ENCODE measurements at places on chromosomes 2 and 18.

- no peak for DNase-seq
These were observed 55.9 kb downstream of the ALK start for GRCh38 chr2:29865512-29865911.

- DNase-seq = no peak
These were observed 26.5 kb downstream of the MYO3B start for GRCh38 chr2:170204298-170204951.

- DNase-seq = no peak
These were observed 14.4 kb upstream of the SP140L start for GRCh38 chr2:230312638-230313037.

- DNase-seq = no peak
These were observed 68.6 kb downstream of the CCDC138 start for GRCh38 chr2:108855194-108855593.

- no peak for DNase-seq
These were observed 311.9 kb upstream of the EPHA4 start for GRCh38 chr2:221883976-221884375.

- DNase-seq = no peak
These were observed 84.8 kb downstream of the VRK2 start for GRCh38 chr2:58131191-58132011.

GRCh38 chr18:76098674-76099411 is 396.2 kb downstream of the ZNF516 start:
- peak; percentile 15 for DNase-seq

GRCh38 chr18:49500201-49500921 is 13.3 kb upstream of the C18orf32 start:
- no peak for DNase-seq

GRCh38 chr2:202140522-202141252 is 67.6 kb downstream of the KIAA2012 start:
- DNase-seq = no peak

DNA sequence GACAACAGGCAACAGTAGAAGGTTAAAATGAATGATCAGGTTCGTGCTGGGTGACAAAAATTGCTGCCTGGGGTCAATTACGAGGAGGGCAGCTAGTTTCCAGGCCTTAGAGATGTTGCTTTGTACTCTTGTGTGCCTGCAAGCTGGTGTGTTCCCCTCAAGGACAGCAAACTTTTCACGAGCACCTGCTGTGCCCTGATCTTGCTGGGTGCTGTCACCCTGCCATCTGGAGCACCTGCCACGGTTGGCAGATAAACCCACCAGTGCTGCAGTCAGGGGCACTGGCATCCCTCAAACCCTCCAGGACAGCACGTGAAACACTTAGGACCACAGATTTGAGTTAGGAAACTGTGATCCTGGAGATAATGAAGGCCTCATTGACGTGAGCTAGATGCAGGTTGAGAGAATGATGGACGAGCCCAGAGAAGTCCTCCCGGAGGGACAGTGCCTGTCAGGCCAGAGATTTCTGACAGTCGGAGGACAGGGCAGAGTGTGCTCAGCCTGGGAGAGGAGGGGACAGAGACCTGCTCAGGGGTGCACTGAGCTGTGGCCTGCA is 104.3 kb upstream of the RAB12 start:
- no peak for DNase-seq

DNA sequence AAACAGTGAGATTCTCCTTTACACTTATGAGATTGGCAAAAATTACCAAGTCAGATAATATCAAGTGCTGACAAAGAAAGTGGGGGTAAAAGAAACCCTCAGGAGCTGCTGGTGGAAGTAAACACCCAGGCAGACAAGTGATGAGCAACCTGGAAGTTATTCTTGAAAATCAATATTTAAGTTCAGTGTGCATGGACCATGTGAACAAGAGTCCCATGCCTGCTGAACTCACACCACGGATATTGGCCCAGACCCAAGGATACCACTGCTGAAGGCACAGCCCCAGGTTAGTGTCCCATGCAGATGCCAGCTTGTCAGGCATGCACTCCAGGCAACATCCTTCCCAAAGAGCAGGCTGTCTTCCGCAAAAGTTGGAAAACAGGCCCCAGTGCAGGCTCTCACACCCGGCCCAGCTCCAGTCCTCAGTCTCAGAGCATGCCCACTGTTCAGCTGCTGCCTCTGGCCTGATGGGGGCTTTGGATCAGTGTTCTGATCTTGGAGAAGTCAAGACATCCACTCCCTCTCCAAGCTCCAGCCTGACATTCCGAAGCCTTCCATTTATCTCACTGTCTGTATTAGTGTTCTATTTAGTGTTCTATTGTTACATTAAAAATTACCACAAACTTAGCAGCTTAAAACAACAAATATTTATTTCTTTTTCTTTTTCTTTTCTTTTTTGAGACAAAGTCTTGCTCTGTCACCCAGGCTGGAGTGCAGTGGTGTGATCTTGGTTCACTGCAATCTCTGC is 70.0 kb downstream of the HS1BP3 start:
- DNase-seq = no peak

DNA sequence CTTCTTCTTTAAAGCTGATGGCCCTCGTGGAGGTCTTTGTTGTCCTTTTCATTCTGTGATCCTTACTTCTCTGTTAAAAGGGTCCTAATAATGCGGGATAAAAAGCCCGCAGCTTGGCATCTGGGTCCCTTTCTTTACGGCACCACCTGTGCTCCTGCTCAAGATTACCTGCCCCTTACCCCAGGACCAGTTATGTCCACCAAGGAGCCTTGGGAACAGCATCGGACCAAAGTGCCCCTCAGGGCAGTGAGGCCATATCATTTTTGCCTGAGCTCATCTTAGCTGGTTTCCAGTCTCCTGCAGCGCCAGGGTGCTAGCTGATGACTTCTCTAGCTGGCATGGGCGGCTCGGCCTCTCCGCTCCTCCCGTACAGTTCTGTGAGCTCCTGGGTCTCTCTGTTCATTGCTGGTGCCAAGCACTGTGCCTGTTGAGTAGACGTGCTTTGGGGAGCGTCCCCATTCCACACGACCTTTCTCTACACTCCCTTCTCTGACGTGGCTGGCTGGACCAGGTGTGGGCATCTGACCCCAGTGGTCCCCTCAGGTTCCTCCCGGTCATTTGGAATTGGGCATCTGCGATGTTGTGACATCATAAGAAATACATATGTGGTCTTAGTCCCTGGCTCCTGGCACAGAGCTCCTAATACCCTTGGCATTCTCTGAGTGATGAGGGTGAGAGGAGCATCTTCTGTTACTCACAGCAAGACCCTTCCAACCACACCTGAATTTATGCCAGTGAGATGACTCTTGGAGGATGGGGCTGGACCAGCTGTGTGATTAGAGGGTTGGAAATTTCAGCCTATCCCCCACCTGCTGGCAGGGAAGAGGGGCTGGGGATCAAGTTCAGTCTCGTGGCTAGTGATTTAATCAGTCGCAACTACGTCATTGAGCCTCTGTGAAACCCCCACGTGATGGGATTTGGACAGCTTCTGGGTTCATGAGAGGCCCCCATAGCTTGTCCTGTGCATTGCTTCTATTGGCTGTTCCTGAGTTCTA is 134.2 kb upstream of the HS6ST1 start:
- no peak for DNase-seq

DNA sequence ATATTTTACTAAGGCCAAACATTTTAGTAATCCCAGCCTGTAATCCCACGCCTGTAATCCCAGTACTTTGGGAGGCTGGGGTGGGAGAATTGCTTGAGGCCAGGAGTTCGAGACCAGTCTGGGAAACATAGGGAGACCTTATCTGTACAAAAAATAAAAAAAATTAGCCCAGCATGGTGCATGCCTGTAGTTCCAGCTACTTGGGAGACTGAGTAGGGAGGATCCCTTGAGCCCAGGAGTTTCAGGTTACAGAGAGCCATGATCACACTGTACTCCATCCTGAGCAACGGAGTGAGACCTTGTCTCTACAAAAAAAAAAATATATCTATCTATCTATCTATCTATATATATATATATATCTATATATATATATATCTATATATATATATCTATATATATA is 19.1 kb downstream of the KLHL23 start:
- DNase-seq = no peak

- no peak for DNase-seq
These were observed 258.5 kb downstream of the RPIA start for GRCh38 chr2:88950010-88950409.

DNA sequence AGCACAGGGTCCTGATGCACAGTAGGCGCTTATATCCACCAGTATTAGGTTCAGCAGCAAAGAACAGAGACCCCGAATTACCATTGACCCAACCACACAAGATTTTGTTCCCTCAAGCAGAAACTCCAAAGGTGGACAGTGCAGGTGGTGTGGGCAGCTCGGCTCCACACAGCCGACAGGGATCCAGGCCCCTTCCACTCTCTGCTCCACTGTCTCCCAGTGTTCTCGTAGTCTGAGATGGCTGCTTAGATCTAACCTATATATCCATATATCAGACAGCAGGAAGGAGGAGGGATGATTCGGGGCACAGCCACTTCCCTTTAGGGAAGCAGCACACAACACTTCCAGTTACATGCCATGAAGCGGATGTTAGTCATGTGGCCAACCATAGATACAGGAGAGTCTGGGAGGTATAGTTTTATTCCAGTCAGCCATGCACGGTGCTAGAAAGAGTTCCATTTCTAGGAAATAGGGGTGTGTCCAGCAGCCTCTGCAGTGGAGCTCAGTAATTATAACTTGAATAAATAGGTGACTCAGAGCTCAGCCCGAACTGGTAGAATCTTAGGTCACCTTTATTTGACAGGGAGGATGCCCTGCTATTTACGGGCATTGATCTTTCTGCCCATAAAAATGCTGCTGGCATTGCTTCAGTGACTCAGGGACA is 158.9 kb downstream of the TWIST2 start:
- no peak for DNase-seq

DNA sequence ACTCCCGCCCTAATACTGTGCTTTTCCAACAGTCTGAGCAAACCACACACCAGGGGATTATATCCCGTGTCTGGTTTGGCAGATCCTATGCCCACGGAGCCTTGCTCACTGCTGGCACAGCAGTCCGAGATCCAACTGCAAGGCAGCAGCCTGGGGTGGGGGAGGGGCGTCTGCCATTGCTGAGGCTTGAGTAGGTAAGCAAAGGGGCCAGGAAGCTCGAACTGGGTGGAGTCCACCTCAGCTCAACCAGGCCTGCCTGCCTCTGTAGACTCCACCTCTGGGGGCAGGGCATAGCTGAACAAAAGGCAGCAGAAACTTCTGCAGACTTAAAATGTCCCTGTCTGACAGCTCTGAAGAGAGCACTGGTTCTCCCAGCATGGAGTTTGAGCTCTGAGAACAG is 44.2 kb downstream of the LNPK start:
- no peak for DNase-seq

DNA sequence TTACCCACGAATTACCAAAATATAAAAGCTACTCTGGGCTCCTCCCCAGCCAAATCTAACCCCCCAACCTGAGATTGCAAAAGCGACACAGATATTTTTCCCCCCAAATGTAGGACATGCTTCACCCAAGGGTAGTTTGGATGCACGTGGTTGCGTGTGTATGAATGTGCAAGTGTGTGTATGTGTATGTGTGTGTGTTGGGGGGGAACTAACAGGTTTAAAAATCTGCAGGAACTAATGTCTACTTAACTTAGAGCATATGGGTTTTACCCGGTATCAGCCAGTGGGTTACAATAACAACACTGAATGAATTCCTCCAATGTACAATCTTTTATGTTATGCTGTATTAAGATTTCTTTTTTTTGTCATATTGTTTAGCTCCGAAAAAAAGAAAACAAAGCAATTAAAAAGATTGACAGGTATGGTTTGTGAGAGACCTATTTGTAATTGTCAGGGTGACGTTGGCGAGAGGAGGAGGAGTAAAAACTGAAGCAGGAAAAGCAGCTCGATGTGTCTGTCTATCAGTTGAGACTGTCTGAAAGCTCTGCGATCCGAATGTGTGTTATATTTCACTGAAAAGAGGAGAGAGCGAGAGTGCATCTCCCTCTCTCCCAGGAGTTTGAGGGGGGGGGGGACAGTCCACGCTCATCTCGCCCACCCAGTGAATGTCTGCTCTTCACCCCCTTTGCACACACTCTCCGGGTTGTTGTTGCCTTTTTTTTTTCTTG is at the start of gene TSHZ1:
TSS of gene TSHZ1 (plus strand) at position 524 of the 728 bp plus-strand sequence. CDS start 1,080 bp downstream, outside the sequence.
- DNase-seq = peak; percentile 25

GRCh38 chr18:78612318-78612717 is 367.3 kb upstream of the SALL3 start:
- no peak for DNase-seq

GRCh38 chr2:235573331-235574221 is 79.7 kb downstream of the AGAP1 start:
- no peak for DNase-seq

GRCh38 chr2:109370399-109371035 is 241.5 kb downstream of the SH3RF3 start:
- no peak for DNase-seq

GRCh38 chr18:30623401-30624065 is 419.0 kb downstream of the DSC3 start:
- DNase-seq = no peak

DNA sequence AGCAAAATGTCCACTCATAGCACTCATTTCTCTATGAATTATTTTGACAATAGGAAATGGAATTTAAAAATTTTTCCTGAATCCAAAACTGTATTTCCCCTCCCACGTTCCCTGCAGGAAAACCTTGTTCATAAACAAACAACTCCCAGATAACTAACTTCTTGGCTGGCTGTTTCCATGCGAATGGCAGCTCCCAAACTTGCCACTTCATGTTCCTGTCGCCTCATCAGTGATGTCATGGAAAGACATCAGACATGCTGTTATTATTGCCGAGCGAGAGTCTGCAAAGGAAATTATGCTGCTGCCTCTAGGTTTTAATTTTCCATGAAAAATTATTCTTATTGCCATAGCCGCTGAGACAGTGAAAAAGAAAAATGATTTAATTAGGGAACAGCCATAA is 117.0 kb upstream of the RIOK3 start:
- DNase-seq = no peak

DNA sequence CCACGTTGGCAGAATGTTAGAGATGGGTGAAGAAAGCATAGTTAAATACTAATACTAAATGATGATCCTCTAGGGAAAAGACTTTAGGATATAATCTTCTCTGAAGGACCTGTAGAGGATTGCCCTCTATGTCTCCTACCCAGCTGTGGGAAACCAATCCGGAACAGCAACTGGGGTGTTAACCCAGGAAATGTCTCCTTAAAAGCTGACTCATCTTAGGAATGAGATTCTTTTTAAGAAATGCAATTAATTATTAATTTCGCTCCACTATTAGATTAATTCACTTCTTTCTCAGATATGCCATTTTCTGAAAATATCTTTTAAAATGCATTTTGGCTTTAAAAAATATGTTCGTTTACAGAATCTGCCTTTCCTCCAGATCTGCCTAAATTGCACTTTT is 7.4 kb downstream of the SCN3A start:
- DNase-seq = no peak

GRCh38 chr2:2540406-2540805 is 209.3 kb upstream of the MYT1L start:
- no peak for DNase-seq

- peak; percentile 23 for DNase-seq
These were observed 799.7 kb upstream of the ACVR2A start for GRCh38 chr2:147045113-147045512.

All from activated T-cell treated with anti-CD3 and anti-CD28 coated beads for 48 hours (primary cell).